ENCODE measurements at places on chromosomes 6 and 20.

DNA sequence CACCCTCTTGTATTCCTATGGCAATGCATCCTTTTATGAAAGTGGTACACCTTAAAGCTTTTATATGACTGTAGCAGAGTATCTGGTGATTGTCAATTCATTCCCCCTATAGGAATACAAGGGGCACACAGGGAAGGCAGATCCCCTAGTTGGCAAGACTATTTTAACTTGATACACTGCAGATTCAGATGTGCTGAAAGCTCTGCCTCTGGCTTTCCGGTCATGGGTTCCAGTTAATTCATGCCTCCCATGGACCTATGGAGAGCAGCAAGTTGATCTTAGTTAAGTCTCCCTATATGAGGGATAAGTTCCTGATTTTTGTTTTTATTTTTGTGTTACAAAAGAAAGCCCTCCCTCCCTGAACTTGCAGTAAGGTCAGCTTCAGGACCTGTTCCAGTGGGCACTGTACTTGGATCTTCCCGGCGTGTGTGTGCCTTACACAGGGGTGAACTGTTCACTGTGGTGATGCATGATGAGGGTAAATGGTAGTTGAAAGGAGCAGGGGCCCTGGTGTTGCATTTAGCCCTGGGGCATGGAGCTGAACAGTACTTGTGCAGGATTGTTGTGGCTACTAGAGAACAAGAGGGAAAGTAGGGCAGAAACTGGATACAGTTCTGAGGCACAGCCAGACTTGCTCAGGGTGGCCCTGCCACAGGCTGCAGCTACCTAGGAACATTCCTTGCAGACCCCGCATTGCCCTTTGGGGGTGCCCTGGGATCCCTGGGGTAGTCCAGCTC is 292.1 kb downstream of the ESR1 start:
- DNase-seq, result no peak

DNA sequence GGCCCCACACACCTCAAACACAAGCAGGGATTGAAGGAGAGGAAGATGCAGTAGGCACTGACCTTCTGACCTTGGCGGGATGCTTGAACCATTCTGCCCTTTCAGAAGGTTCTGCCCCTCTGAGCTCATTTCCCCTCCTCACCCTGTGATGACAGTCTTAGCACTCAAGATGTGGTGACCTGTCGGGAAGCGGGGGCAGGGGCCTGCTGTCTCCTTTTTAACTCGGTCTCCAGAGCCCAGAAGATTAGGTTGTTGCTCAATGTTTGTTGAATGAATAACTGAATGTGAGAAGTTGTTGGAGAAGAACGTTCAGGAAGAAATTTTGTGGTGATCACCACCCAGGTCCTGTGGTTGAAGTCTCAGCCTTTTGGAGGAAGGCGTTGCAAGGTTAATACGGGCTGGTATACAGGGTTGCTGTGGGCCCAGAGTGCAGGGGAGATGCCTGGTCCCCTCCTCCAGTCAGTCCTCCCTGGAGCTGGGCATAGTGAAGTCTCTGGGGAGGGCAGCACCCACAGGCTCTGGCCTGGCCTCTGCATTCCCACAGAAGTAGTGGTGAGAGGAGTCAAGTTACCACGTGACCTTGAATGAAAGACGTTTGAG is 49.7 kb upstream of the FUCA2 start:
- no peak for DNase-seq

- no peak for DNase-seq
Measured at GRCh38 chr6:105401247-105402089, 1.4 kb downstream of the PREP start.

DNA sequence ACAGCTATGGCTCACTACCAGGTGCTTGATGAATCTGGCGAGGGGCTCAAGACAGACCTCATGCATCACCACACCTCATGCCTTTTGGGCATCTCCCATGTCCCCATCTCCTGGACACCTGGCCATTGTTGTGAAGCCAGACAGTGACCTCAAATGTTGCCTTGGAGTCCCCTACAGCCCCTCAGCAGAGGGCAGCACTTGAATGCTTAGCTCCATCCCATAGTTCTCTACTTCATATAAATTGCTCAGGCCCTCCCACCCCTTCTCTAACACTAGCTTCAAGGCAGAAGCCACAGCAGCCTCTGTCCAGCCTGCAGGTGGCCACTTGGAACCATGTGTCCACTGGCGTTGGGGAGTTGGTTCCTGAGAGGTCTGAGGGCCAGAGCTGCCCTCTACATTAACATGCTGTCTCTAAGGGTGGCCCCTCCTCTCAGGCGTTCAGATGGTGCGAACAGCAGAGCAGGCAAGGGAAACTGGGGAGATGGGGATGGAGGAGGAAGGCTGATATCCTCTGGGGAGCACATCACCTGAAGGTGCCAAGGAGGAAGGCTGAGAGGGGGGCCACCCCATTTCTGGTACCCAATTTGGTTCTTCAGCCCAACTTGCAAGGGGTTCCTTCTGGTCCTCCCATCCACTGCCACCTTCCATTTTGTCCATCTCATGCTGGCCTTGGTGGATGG is 31.3 kb downstream of the MOCS1 start:
- no peak for DNase-seq

GRCh38 chr6:143052282-143052681 is 8.4 kb upstream of the AIG1 start:
- no peak for DNase-seq

DNA sequence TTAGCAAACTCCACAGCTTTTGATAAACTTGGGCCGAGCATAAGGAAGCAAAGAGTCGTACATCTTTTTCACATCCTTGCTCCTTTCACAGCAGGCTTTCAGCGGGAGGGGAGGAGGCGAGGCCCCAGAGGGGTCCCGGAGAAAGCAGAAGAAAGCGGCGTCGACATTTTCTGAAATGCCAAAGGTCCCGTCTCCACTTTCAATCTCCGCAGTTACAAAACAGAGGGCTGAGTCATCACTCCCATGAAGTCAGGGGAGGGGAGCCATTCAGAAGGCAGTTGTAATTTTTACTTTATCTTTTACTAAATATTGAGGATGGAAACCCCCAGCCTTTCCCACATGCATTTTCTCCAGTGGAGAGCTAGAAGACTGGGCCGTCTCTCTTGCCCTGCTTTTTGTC is 174.2 kb upstream of the THBS2 start:
- DNase-seq, result no peak

DNA sequence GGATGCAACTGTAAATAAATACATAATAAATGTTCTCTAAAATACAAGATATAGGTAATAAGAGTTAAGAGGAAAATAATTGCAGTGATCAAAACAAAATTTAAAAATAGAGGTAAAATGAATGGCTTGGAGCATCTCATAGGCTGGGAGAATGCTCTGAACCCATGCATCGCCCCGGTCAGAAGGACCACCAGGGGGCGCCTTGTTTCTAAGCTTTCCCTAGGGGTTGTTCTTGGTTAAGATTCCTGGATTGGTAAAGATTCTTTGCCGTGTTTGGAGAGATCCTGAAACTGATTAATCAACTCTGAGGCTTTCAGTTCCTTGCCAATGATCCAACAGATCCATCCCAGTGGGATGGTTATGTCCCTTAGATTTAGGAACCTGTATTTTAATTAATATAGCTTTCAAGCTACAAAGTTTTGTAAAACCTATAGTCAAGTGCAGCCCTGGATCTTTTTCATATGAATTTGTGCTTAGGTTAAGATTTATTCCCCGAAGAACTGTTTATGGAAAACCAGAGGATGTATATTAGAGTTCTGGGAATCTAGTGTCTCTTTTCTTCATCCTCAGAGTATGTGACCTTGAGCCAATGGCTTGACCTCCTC is 45.3 kb upstream of the PRELID3B start:
- peak; percentile 88 for DNase-seq

DNA sequence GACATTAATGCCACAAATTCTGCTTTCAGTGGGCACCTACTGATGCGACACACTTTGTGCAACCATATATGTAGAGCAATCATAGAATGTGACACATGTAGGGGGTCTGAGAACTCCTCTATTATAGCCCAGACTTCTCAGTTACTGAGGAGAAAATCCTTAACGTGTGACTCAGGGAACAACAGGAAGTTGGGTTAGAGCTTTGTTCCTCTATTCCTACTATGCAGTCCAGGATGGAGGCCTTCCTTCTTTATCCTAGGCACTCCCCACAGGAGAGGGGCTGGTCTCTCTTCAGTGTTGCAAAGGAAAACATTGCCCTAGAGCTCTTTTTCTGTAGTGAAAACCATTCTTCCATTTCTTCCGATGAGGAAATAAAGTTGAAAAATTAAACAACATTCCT is 39.6 kb upstream of the RCAN2 start:
- DNase-seq, result no peak

GRCh38 chr20:62224113-62224855 is 4.2 kb upstream of the HRH3 start:
- DNase-seq, result no peak

- DNase-seq, result no peak
Measured at GRCh38 chr6:142906945-142907470, 38.0 kb downstream of the HIVEP2 start.

DNA sequence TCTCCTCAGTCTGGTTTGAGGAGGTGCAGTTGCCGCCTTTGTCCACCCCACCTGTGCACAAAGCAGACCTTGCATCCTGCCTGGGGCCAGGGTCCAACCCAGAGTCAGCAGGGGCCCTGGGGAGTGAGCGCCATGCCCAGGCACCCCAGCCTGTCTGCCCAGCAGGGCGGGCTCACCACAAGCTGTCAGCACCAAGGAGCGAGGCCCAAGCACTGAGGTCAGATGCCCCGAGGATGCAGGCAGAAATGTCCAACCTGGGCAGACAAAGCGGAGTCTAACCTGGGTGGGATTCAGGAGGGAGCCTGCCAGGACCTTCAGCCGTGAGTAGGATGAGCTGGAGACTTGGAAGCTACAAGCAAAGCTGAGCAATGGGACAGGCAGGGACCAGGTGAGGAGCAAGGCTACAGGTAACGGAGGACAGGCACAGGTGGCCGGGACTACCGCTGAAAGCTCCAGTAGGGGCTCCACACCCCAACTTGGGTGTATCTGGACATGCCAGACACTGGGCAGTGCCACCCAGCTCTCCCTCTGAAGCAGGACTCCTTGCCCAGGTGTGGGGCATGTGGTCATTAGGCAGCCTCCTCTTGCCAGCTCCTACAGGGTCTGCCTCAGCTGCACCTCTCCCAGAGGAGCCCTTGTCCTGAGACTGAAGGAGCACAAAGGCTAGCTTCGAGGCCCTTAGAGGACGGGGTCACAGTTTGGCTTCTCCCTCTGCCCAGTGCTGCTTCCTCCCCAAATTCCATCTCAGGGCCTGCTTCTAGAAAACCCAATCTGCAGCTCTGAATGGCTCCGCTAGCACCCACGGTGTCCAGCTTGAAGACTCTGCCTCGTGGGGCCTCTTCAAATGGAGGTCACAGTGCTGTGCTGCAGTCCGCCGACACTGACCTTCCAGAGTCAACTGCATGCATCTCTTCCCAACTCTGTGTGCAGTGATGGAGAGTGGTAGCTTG is 210.6 kb upstream of the CDYL start:
- no peak for DNase-seq

GRCh38 chr20:20051767-20052073 is 546 bp downstream of the CRNKL1 start:
- DNase-seq, result no peak

GRCh38 chr20:31515775-31516107 is 1.5 kb downstream of the HM13 start:
- no peak for DNase-seq

GRCh38 chr6:7164536-7165001 is 56.8 kb downstream of the RREB1 start:
- no peak for DNase-seq

Measured in WTC11 (cell line).